ENCODE measurements at places on chromosomes 5 and 9.

- DNase-seq = no peak
Measured at GRCh38 chr9:90814355-90814754, 12.7 kb downstream of the SYK start.

- DNase-seq = peak; percentile 50
Measured at GRCh38 chr9:35923927-35924763, 14.9 kb downstream of the SPAAR start.

GRCh38 chr5:11363631-11364178 lies 540.5 kb downstream of the CTNND2 start:
- DNase-seq = no peak

DNA sequence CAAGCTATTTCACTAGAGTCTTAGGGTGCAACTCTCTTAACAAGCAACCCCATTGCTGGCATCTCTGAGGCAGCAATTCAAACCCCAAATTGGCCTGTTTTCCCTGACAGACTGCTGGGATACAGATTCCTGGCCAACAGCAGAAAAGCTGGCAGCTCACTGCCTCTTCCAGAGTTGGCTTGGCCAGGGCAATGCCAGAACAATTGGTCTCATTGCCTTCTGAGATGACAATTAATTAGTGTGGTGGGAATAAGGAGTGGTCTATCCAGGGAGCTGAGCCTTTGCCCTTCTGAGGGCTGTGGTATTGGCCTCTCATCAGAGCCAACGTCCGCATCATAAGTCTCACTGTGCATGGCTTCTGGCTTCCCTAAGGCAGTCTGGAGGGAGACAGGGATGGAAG lies 183.2 kb downstream of the GNAQ start:
- DNase-seq = no peak

DNA sequence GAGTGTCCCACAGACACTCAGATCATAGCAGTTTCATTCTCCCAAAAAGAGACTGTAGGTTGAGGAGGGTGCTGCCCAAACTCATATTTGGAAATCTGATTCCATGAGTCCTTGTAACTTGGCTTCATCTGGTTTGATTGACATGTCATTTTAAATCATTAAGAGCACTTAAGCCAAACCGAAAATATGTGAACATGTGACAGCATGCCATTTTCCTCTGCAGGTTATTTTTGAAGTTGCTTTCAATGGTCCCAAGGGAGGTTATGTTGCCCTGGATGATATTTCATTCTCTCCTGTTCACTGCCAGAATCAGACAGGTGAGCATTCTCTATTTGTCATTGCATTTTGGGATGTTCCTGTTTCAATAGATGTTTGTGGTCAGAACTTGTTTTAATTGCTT lies 87.6 kb downstream of the MAMDC2 start:
- no peak for DNase-seq

GRCh38 chr9:102995033-102995432 lies at the start of gene CYLC2:
Gene CYLC2 (plus strand): TSS chr9:102995333. CDS start chr9:102995381, 48 bp downstream.
- no peak for DNase-seq

DNA sequence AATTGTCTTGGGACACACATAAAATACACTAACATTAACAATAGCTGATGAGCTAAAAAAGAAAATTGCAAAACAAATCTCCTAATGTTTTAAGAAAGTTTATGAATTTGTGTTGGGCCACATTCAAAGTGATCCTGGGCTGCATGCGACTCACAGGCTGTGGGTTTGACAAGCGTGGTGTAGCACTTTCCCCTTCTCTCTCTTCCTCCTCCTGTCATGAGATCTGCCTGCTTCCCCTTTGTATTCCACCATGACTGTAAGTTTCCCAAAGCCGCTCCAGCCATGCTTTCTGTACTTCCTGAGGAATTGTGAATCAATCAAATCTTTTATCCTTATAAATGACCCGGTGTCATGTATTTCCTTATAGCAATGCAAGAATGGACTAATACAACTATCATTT lies 178.0 kb downstream of the TLR4 start:
- no peak for DNase-seq
